ENCODE measurements at places on chromosomes 7 and 10. TPM values are rescaled to one million over a fixed set of nuclear protein-coding genes. Genes with fewer than 3 reads are reported as not detected.

DNA2 gene
- total RNA-seq: 7.1 TPM

TRIM4 gene
- 26.5 TPM for total RNA-seq

ATXN7L1 gene
- total RNA-seq: 4.2 TPM

CAV2 gene
- total RNA-seq: 76.2 TPM

LRRC18 gene
- total RNA-seq: not detected

TAF3 gene
- 1.9 TPM for total RNA-seq

GRM8 gene
- not detected for total RNA-seq

CFAP69 gene
- total RNA-seq: 1.8 TPM

FAM241B gene
- not detected for total RNA-seq

PRKAR2B gene
- 0.54 TPM for total RNA-seq

TRIM56 gene
- total RNA-seq: 14.7 TPM

TSPAN12 gene
- total RNA-seq: 0.72 TPM

FAM180A gene
- 0.49 TPM for total RNA-seq

CHRM2 gene
- total RNA-seq: not detected

PIP gene
- 0.32 TPM for total RNA-seq

ZNF365 gene
- total RNA-seq: 0.36 TPM

VWA2 gene
- total RNA-seq: not detected

THSD7A gene
- 3.1 TPM for total RNA-seq

VCL gene
- 211 TPM for total RNA-seq

CLRN3 gene
- not detected for total RNA-seq

ZNF22 gene
- 12.5 TPM for total RNA-seq

STAG3 gene
- 1.8 TPM for total RNA-seq

DOCK1 gene
- 36.9 TPM for total RNA-seq

ADAMTS14 gene
- 1.3 TPM for total RNA-seq

FRA10AC1 gene
- 3.1 TPM for total RNA-seq

CALHM1 gene
- total RNA-seq: not detected

CYP26C1 gene
- 4.7 TPM for total RNA-seq

ARMC3 gene
- total RNA-seq: not detected

ACSM6 gene
- total RNA-seq: not detected

CUL2 gene
- total RNA-seq: 21.5 TPM

LRRD1 gene
- not detected for total RNA-seq

SPDYE5 gene
- total RNA-seq: not detected

HACD1 gene
- 12.8 TPM for total RNA-seq

CALHM3 gene
- total RNA-seq: not detected

ZNF487 gene
- 1.1 TPM for total RNA-seq

MYPN gene
- not detected for total RNA-seq

DGKB gene
- total RNA-seq: under 0.01 TPM

LOXL4 gene
- total RNA-seq: 9.1 TPM

OR2A7 gene
- not detected for total RNA-seq

PNLIPRP1 gene
- not detected for total RNA-seq

SNX10 gene
- total RNA-seq: not detected

STOX1 gene
- not detected for total RNA-seq

DOCK4 gene
- total RNA-seq: 5.2 TPM

TMEM140 gene
- 1.6 TPM for total RNA-seq

NME8 gene
- not detected for total RNA-seq

KLLN gene
- total RNA-seq: 0.97 TPM

RARRES2 gene
- total RNA-seq: not detected

AMZ1 gene
- not detected for total RNA-seq
